H7 (cell line): ENCODE measurements at places on chromosomes 1 and 21. TPM values are rescaled to one million over a fixed set of nuclear protein-coding genes. Genes with fewer than 3 reads are reported as not detected.
A peak's percentile ranks its signal among the peaks of the same experiment; 100 is the strongest.

- DNase-seq: no peak
These were observed 4.8 kb upstream of the SLAMF9 start for GRCh38 chr1:159958719-159959380.

SPRR2A gene
- total RNA-seq: not detected in 2 replicates

- DNase-seq: no peak
These were observed 510.1 kb downstream of the PLA2G4A start for GRCh38 chr1:187338762-187339412.

DNA sequence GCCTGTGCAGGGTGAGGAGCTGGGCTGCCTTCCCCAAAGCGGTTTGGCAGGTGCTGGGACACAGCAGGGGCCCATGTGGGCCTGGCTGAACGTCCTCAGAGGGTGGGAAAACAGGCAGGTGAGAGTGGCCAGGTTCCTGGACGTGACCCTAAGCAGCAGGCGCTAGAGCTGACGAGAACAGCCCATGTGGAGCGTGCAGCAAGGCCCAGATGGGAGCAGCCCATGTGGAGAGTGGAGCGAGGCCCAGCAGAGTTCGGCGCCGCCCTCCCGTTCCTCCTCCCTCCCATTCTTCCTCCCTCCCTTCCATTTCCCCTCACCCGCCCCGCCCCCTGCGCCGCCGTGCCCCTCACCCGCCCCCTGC lies 314.4 kb upstream of the VAMP3 start:
- peak; percentile 83 for DNase-seq
